ENCODE measurements at places on chromosomes 2 and 18.

DNA sequence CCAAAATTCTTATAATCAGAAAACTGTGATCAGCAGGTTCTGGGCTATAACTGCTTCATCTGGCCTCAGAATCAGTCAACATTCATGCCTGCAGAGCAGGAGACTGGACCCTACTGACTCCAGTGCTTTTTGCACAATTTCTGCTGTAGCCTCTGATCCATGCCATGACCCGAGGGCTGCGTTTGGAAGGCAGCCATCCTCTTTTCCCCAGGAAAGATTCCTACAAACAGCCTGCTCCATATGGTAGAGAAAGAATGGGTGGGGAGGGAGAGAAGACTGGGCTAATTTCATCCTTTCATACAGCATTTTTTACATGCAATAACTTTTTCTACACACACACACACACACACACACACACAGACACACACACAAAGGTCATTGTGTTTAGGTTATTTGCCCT lies 133.0 kb upstream of the MMADHC start:
- DNase-seq, result no peak

- DNase-seq, result no peak
These were observed 118.8 kb downstream of the ZBTB7C start for GRCh38 chr18:48290162-48290926.

- no peak for DNase-seq
These were observed 130.5 kb downstream of the NCK2 start for GRCh38 chr2:105875241-105875640.

GRCh38 chr18:8424481-8424880 lies 184.8 kb upstream of the RAB12 start:
- no peak for DNase-seq

GRCh38 chr2:181354626-181355025 lies 102.6 kb upstream of the ITGA4 start:
- DNase-seq, result peak; percentile 80
